ENCODE measurements at places on chromosomes 2 and 18.

- DNase-seq = no peak
Observed at GRCh38 chr2:238570391-238570790, 143.7 kb downstream of the ASB1 start.

DNA sequence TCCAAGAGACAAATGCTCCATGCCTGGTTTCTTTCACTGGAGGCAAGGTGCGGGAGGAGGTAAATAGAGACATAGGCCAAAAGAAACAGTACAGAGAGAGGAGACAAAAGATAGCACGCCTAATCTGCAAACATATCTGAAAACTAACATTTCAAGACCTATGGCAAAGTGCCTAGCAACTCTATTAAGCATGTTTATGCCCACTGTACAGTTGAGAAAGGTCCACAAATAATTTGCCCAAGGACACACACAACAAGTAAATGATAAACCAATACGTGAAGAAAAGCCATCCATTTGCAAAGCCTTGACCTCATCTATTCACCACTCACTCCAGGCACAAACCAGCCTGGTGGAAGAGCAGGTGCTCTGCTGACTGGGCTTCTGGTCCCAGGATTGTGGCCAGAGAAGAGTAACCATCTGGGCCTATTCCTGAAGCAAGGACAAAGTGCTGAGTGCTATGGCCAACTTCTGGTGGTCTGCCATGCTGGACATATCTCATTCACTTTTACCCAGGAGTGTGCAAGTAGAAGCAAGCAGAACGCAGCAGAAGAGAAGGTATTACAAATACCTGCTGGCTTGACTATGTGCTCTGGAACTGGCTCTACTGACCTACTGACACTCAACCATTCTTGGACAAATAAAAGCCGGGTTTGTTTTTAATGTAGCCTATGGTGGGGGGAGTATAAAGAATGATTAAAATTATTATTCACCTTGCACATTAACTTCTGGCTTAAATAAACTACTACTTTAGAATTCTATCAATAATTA lies 25.3 kb downstream of the TMEM131 start:
- no peak for DNase-seq

DNA sequence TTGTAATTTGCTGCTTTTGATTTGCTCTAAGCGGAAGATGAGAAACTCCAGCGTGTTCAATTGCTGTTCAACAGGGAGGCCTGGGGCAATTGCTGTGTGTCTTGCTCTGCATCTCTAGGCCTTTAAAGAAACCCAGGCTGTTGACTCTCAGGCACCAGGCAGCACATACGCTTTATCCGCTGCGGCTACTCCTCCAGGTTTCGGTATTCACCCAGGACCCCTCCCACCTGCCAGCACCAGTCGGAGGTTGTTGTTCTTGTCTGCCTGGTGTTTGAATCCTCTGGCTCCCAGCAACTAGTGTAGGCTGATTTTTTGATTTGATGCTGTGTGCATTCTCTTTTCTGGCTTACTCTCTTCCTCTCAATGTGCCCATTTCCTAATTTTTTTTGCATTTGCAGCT lies 383.1 kb downstream of the TSN start:
- DNase-seq = no peak

DNA sequence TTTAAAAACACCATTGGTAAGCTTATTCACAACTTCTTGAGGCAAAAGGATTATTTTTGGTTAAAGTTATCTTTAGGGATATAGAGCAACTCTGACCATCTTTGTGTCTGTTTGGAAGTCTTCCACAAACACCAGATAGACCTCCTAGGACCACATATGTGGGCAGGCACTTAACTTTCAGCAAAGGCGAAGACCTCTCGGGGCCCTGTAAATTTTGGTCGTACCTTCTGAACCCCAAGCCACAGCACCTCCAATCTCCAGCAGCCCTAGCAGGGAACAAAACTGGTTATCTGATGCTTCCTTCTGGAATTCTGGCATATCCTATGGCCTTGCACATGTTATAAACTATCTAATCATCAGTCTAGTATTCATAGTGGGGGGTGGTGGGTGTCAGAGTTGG lies 114.8 kb downstream of the MBD5 start:
- DNase-seq = no peak

GRCh38 chr2:71856773-71857525 lies 290.7 kb downstream of the CYP26B1 start:
- DNase-seq = no peak

GRCh38 chr18:48161911-48162698 lies 231.6 kb upstream of the SMAD2 start:
- DNase-seq = no peak

GRCh38 chr2:154013514-154013913 lies 141.8 kb downstream of the GALNT13 start:
- DNase-seq = no peak

DNA sequence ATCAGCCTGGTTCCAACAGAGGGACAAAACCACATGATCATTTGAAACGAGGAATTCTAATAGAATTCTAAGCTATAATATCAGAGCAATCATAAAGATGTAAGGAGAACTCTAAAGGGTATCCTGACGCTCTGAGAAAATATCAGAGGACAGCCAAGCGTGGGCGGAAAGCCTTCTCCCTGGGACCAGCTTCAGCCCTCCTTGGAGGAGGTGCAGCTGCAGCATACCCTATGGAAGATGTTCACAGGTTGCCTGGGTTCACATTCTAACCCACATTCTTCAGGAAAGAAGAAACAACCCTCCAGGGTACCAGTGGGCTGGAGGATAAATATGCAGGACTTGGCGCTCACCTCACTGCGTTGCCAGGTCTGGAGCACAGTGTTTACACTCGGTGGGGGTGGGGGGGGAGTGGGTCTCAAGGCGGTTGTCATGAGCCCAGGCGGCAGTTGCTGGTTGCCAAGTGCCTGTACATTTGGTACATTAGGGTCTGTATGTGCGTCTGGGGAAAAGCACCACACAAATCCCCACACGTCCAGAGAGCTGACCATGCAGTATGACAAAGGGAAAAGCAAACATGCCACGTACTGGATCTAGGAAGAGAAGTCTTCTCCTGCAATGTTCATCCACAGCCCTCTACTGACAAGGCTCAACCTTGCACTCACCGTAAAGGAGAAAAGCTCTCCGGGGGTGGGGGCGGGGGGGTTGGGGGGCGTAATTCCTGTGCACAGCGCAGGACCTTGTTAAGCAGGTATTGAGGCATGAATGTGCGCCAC lies 80.5 kb downstream of the CDH19 start:
- DNase-seq = no peak

- DNase-seq = no peak
Observed at GRCh38 chr2:53884883-53885282, 25.1 kb upstream of the GPR75 start.

DNA sequence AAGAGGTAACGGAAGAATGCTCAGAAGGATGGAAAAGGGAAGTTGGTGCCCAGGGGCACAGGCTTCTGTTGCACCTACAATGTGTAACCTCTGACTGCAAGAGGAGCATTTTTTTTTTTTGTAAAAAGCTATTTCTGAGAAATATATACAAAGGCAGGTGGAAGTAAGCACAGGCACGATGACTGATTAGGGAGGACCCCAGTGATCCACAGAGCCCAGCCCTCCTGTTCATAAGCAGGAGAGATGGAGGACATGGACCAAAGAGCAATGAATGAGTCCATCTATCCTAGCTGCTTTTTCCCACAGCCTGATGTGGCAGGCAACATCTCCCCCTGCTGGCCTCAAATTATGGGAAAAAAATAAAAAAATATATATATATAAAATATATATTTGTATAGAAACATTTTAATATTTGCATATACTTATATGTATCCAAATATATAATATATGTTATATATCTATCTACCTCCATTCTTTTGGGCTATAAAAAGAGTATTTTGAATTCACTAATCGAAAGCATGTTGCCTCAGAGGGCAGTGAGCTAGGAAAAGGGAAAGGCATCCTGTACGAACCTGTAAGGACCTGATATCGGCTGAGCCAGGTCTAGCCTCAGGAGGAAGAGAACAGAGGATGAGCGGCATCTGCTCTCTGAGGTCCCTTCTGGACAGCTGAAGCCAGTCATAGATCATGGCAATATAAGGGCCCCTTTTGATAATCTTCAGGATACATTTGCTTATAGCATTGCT lies 166.0 kb upstream of the STK17B start:
- DNase-seq = peak; percentile 4

DNA sequence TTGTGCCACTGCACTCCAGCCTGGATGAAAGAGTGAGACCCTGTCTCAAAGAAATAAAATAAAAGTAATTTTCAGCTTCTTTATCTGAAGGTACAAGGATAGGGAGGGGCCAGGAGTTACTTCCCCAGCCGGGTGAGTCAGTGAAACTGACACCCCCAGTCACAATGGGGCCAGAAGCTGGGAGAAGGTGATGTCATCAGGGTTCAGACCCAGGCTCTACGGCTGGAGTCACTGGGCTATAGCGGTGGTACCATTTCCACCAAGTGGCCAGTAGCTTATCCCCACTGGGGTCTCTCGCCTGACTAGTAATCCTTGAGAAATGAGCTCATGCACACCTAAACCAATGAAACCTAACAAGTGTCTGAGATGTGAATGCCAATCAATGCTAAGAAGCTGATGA lies 107.9 kb downstream of the ALPK2 start:
- peak; percentile 49 for DNase-seq

GRCh38 chr2:48779019-48779716 lies 23.6 kb upstream of the LHCGR start:
- no peak for DNase-seq

GRCh38 chr2:66127656-66128055 lies 307.3 kb upstream of the MEIS1 start:
- DNase-seq = no peak

DNA sequence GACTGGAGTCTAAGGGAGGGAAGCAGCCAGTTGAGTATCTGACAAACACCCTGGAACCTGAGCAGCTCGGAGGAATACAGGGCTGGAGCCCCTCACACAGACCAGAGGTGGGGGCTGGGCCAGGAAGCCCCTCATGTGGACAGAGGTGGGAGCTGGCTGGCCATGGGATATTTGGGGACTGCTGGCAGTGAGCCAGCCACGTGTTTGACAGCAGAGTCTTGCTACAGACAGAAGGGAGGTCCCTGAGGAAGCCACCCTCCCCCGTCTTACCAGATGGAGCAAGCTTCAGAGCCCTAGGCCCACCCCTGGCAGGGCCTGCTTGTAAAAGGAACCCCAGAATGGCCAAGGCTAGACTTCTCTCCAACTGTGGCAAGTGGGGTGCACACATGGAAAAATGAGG lies 3.6 kb upstream of the MTERF4 start:
- no peak for DNase-seq
